ENCODE measurements at places on chromosomes 5 and 9.

DNA sequence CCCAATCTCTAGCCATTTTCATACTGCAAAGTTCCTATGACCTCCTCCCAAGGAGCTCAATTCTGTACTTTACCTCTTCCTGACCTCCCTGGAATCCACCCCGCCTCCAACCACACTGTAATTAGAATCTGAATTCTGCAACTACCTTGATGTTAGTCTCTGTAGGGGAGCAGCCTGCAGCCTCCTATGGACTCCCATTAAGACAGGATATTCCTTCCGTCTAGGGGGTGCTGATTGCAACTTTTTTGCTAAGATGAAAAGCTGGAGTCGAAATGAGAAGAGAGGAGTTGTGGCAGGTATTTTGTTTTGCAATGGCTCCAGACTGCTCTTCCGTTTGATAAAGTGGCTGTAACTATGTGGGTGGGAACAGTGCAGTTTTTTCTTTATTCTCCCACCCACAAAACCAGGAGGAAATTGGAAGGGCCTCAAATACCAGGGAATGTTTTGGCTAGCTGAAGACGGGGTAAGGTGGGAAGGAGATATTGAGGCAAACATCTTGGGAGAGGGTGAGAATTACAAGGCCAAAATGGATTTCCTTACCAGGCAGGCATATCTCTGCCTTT, 23.8 kb downstream of the ANXA2R start:
- DNase-seq = no peak

DNA sequence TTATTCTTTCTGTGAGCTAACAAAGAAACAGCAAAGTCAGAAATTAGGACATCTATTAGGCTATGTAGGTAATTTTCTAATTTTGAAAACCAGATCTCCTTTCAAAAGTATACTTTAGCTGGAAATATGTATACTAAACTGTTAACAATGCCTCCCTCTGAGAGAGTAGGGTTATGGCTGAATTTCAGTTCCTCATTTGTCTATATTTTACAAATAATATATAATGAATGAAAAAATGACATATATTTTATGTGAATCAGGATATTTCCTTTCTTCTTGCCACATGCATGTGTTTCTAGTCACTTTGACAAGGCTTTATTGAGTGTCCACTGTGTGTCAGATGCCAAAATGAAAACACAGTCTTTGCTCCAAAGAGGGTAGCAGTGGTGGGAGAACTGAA, 15.4 kb downstream of the HACD4 start:
- DNase-seq = no peak

DNA sequence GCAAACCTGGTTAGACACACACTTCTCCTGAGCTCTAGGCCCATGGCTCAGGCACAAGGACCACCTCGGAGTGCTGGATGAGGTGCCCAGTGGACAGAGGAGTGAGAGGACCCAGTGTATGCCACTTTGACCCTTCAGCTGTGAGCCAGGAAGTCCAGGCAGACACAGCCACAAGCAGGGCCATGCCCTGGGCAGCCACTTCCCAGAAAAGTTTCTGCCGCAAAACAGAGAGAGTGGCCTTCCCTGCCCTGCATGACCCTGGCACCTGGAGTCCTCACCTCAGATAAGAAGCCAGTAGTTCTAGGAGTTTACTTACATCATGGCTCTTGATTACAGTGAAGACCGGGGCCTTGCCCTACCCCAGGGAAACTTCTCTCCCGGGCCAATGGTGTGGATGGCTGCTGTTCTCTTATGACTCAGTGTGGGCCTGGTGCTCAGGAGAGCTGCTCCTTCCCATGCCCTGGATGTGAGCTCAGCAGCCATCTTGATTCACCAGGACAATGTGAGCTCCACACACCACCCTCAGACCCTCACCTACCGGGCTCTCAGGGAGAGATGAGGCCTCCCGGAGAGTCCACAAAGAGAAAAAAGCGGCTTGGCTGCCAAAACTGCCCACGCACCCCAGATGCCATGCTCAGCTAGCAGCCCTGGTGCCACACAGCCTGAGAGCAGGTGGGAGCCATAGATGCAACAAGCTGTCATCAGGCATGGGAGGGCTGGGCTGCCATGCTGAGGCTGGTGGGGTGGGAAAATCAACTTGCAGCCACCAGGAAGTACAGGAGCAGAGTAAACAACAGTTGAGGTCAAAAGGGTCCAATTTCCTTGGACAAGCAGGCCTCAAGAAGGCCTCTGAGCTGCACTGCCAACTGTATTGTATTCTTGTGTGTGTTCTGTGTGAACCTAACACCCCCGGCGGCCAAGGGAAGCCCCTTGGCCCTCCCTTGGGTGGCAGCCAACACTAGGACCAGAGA, 11.7 kb upstream of the IRF1 start:
- no peak for DNase-seq

GRCh38 chr5:92850886-92851285, 730.1 kb downstream of the NR2F1-AS1 start:
- no peak for DNase-seq

- no peak for DNase-seq
Measured at GRCh38 chr9:128703616-128704355, 1.5 kb downstream of the PKN3 start.

GRCh38 chr9:5841771-5842573, 9.1 kb upstream of the ERMP1 start:
- DNase-seq = no peak

DNA sequence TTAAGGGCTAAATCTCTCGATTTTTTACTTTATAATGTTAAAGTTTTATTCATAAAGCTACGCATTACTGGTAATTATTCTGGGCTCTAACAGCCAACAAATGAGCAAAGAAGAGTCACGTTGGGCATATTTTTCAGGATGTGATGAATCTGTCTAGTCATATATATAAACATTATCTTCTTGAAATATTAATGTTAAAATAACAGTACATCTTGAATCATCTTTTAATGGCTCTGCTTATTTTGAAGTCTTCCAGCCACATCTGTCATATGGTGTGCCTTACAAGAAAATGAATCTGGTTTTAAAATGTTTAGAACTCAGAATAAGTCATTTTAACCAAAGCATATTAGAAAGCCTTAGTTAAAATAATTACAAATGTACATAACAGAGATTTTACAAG, 96.9 kb downstream of the CWC27 start:
- DNase-seq = no peak

GRCh38 chr5:150411245-150411979, 1.3 kb downstream of the CD74 start:
- DNase-seq = peak; percentile 7

- no peak for DNase-seq
Measured at GRCh38 chr5:45281081-45281480, 415.1 kb downstream of the HCN1 start.

- DNase-seq = no peak
Measured at GRCh38 chr9:18595597-18595996, 121.6 kb downstream of the ADAMTSL1 start.

DNA sequence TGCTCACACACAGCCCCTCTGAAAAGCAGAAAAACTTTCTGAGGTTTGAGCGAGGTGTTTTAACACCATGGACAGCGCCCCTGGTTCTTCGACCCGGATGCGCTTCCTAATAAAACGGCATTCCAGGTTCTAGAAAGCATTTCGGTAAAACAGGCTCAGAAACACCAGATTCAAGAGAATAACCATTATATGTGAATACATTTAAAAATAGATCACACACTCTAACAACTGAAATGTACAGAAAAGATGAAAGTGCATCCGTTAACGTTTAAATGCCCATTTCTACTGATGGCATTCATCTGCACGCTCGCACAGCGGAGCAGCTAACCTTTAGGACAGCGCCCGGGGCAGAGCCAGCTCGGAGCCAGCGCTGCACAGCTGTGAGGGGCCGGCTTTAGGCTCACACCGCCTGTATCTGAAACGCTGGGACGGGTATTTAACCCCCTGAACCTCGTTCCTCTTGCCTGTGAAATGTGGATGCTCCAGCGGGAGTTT, 26.3 kb upstream of the TENT4A start:
- DNase-seq = peak; percentile 53

GRCh38 chr9:85741095-85741874, 469 bp downstream of the AGTPBP1 start:
- peak; percentile 47 for DNase-seq

DNA sequence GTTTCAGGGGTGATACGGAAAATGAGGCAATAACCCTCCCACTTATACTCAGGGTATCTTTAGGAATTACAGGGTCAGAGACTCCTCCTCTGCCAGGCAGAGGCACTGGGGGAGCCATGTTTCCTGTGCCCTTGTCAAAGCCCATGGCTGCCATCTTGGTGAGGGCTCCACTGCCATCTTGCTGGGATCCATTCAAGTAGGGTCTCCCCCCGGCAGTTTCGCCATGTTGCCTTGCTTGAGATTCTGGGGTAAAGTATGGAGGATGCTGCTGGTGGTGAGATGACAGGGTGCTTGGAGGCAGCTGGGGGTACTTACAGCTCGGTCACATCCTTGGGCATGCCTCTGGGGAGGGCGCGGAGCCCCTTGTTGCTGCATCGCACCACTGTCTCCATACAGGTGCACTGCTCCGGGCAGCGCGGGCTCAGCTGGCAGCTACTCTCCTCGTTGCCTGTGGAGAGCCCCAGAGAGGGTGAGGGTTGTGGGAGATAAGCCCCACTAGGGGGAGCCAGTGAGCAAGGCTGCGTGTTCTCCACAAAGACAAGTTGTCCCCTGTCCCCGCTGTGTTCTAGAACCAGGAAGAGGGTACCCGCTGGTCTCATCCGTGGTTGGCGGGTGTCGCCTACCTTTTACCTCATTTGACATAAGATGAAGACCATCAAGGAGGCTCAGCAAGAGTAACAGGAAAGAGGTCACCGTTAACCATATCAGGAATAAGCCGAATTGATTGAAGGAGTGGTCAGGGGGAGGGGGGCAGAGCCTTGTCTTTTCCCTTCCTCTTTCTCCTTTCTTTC, 169.0 kb upstream of the PANK3 start:
- DNase-seq = peak; percentile 4

DNA sequence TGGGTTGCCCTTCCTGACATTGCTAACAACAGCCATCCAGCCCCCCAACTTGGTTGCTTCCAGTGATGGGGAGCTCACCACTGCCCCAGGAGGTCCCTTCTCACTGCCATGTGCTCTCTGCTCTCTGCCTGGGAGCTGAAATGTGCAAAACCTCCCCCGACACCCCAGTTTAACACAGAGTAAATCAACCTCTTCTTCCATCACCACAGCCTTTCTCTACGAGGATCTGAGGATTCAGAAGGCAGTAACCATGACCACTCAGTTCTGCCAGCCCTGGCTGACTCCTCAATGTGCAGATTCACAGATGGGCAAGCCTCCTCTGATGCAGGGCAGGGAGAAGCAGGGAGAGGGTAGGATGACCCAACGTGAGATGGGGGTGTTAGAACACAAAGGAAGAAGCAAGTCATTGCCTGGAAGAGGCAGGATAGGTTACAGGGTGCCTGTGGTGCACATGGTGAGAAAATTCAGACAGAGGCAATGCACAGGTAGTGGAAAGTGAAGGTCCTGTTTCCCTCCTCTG, 185.0 kb downstream of the DAB2IP start:
- DNase-seq = no peak

- no peak for DNase-seq
Measured at GRCh38 chr9:96139592-96140295, 162.2 kb downstream of the HSD17B3 start.

GRCh38 chr5:148683651-148684050, 29.3 kb upstream of the HTR4 start:
- no peak for DNase-seq

- no peak for DNase-seq
Measured at GRCh38 chr9:86605303-86605702, 251.1 kb upstream of the TUT7 start.

DNA sequence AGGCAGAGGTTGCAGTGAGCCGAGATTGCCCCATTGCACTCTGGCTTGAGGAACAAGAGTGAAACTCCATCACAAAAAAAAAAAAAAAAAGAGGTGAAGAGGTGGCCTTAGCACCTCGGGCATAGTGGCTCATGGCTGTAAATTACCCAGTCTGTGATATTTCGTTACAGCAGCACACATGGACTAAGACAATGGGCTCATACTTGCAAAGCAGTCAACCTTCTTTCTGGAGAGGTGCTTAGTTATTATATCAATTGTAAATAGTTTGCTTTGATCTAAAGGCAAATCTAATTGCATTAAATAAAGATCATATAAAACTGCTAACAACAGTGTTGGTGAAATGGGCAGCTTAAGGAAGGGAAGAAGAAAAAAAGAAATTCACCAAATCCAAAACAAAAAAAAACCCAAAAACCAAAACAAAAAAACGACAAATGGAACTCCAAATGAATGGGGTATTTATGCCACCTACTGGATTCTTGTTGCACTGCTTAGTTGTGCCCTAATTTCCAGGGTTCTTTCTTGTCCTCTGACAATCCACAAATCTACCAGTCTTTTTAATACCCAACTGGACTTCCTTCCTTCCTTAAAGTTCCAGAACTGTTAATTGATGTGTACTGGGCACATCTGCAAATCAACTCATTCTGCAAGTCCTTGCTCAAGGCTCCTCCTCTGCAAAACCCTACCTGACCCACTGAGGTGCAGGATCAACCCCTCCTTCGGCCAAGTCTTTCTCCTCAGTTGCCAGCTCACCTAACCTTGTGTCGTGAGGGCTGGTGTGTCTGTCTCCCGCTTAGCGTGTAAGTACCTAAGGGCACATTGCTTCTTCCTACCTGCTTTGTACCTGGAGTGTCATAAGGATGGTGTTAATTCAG, 35.0 kb upstream of the DMRT1 start:
- peak; percentile 18 for DNase-seq

GRCh38 chr5:78519198-78519941, 129.2 kb downstream of the LHFPL2 start:
- no peak for DNase-seq

GRCh38 chr9:91424403-91425176, 958 bp upstream of the NFIL3 start:
- peak; percentile 44 for DNase-seq

DNA sequence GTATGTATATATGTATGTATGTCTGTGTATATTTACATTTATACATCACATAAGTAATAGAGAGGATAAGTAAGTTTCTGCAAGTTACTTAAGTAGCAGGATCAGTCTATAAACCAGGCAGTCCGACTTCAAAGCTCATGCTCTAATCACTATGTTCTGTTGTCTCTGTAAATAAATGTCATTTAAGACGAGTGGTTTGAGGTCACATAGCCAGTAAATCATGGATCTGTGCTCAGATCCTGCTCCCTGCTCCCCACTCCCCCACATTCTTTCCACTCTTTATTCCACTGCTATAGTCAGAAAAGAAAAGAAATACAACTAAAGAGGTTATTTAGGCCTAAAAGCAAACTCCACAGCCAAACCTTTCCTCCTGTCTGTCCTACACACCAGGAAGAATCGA, 90.4 kb downstream of the SERINC5 start:
- peak; percentile 31 for DNase-seq

- no peak for DNase-seq
Measured at GRCh38 chr9:95124582-95125367, 192.7 kb downstream of the FANCC start.

- DNase-seq = no peak
Measured at GRCh38 chr9:125700791-125701190, 6.2 kb downstream of the MAPKAP1 start.

- no peak for DNase-seq
Measured at GRCh38 chr5:33118761-33119415, 321.9 kb upstream of the TARS1 start.

GRCh38 chr9:86747711-86748110, 199.6 kb downstream of the GAS1 start:
- no peak for DNase-seq

GRCh38 chr9:32841314-32841713, 58.0 kb downstream of the TMEM215 start:
- no peak for DNase-seq

- no peak for DNase-seq
Measured at GRCh38 chr5:161311146-161311708, 235.3 kb downstream of the GABRB2 start.
